ENCODE measurements at places on chromosomes 3 and 15. TPM values are rescaled to one million over a fixed set of nuclear protein-coding genes. Genes with fewer than 3 reads are reported as not detected.

Gene ANKRD34C
- total RNA-seq = not detected

Gene SIDT1
- not detected for total RNA-seq

Gene STOML1
- 17.0 TPM for total RNA-seq

Gene BNC1
- 0.10 TPM for total RNA-seq

Gene PLAAT1
- 19.0 TPM for total RNA-seq

Gene FNDC3B
- 95.4 TPM for total RNA-seq

Gene GRAMD2A
- total RNA-seq = not detected

Gene NR2E3
- total RNA-seq = not detected

Gene TRH
- total RNA-seq = not detected

Gene OSBPL10
- total RNA-seq = 1.4 TPM

Gene QARS1
- 184 TPM for total RNA-seq

Gene CLRN1
- total RNA-seq = not detected

Gene WDR72
- total RNA-seq = not detected

Gene XRN1
- total RNA-seq = 52.2 TPM

Gene CLDN11
- total RNA-seq = 0.53 TPM

Gene PIERCE2
- total RNA-seq = 5.7 TPM

Gene MORC1
- total RNA-seq = not detected

Gene WDR73
- 10.5 TPM for total RNA-seq

Gene OXTR
- not detected for total RNA-seq

Gene IQCF5
- total RNA-seq = not detected

Gene NMB
- 1.6 TPM for total RNA-seq

Gene FGF12
- total RNA-seq = 0.46 TPM

Gene SYNPR
- not detected for total RNA-seq

Gene FBXO22
- 13.9 TPM for total RNA-seq

Gene GPR87
- not detected for total RNA-seq

Gene TICRR
- total RNA-seq = not detected

Gene CRBN
- total RNA-seq = 49.2 TPM

Gene SLC28A2
- not detected for total RNA-seq

Gene PLA1A
- 4.4 TPM for total RNA-seq

Gene GOLGA6D
- total RNA-seq = not detected

Gene RPUSD3
- 75.8 TPM for total RNA-seq

Gene CD276
- total RNA-seq = 9.6 TPM

Gene ABHD2
- total RNA-seq = 73.3 TPM

Gene ABHD14A
- total RNA-seq = 37.9 TPM

Gene SCN5A
- 0.05 TPM for total RNA-seq

Gene LDHAL6B
- total RNA-seq = not detected

Gene DNAH12
- total RNA-seq = 0.02 TPM

Gene CSPG5
- 0.39 TPM for total RNA-seq

Gene CPN2
- total RNA-seq = not detected

Gene AEN
- 16.1 TPM for total RNA-seq

Gene TPRG1
- total RNA-seq = 3.1 TPM

Gene RTP3
- total RNA-seq = not detected

Gene PRKCD
- 4.0 TPM for total RNA-seq

Gene ENTPD3
- total RNA-seq = 1.1 TPM

Gene GP5
- not detected for total RNA-seq

Gene SNURF
- total RNA-seq = 3.8 TPM

Gene GATM
- 45.6 TPM for total RNA-seq

Measured in gastrocnemius medialis (tissue), 4 donors.